Left ventricle myocardium superior (tissue), 1 donor: ENCODE measurements at places on chromosomes 11 and 22. TPM values are rescaled to one million over a fixed set of nuclear protein-coding genes. Genes with fewer than 3 reads are reported as not detected.

DNA sequence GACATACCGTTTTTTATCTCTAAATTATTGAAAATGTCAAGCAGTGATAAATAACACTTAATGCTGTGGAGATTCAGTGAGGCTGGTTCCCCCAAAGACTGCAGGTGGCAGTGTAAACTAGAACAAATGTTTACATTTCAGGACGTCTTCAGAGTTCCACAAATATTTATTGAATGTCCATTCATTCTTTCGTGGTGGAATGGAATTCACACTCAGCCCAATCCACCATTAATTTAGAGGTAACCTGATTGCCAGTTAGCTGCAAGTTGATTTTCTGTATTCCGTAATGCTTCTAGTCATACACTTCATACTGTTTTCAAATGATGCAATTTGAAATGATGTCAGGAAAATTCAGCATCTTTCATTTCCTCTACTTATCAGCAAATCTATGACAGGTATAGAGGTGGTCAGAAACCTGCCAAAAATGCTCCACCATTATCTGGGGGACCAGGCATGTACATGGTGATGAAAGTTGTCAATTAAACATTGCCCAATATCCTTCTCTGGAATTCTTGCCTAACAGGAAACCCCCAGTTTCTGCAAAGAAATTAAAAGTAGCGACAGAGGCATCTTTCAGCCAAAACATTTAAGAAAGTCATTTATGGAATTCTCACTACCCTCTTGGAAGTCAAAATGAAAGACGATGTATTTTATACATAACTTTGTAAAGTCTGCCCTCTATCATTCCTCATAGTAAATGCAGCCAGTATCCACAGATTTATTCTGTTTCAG is 94.3 kb upstream of the BMAL1 start:
- DNase-seq, result no peak

- DNase-seq, result no peak
Measured at GRCh38 chr22:35783943-35784614, 66.4 kb downstream of the APOL5 start.

DNA sequence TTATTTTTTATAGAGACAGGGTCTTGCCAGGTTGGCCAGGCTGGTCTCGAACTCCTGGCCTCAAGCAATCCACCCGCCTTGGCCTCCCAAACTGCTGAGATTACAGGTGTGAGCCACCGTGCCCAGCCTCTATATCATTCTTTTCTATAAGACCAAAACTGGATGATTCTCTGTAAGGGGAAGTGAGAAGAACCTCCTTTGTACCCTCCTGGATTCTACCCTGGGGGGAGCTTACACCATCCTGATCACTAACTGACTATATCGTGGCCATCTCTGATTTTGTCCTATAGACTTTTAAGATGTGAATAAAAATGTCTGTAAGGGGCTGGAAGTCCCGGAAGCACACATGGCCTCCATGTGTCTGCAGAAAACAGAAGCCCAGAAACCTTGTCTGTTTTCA is 9.1 kb downstream of the PIWIL4 start:
- DNase-seq, result no peak

- peak; percentile 91 for DNase-seq
Measured at GRCh38 chr22:37817705-37818408, 5.3 kb upstream of the GALR3 start.

Gene PARVG
- 3.5 TPM for total RNA-seq

DNA sequence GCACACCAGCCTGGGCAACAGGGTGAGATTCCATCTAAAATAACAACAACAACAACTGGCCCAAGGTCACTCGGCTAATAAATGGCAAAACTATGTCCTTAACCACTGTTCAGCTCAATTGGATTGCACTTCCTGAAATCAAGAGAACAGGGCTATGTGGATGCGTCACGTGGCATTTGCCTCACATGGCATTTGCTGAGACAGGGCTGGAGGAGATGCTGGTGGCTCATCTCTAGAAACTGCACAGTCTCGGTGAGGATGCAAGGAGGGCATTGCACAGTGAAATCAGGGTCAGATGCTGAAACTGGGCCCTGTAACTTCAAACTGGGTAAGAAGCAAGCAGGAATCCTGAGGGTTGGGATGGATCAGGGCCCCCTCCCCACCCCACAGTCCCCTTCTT is 171.9 kb downstream of the BUD13 start:
- no peak for DNase-seq

DNA sequence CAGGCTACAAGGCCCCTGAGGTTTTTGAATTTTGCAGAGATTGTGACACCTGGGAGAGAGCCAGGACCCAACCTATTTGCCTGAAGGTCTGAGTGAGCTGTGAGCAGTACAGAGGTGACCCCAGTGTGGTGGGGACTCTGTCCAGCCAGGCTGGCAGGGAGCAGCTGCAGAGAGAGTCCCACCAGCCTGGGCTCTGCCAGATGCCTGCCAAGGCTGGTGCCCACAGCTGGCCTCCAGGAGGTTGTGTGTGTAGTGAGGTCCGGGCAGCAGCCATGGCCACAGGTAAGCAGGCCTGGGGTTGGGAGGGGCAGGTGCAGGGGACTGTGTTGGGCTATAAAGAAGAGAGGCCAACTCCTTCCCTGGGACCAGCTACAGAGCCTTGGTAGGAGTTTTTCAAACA is 144.8 kb downstream of the CRYBB2 start:
- peak; percentile 21 for DNase-seq

Gene LRP4
- total RNA-seq, result 21.9 TPM

- DNase-seq, result no peak
Measured at GRCh38 chr11:7858006-7858405, 61.3 kb upstream of the OR5P2 start.

Gene P2RY6
- 1.5 TPM for total RNA-seq

Gene NNMT
- 26.4 TPM for total RNA-seq

Gene NXPE1
- not detected for total RNA-seq

GRCh38 chr11:111336582-111337256 is 38.4 kb downstream of the POU2AF3 start:
- DNase-seq, result no peak

DNA sequence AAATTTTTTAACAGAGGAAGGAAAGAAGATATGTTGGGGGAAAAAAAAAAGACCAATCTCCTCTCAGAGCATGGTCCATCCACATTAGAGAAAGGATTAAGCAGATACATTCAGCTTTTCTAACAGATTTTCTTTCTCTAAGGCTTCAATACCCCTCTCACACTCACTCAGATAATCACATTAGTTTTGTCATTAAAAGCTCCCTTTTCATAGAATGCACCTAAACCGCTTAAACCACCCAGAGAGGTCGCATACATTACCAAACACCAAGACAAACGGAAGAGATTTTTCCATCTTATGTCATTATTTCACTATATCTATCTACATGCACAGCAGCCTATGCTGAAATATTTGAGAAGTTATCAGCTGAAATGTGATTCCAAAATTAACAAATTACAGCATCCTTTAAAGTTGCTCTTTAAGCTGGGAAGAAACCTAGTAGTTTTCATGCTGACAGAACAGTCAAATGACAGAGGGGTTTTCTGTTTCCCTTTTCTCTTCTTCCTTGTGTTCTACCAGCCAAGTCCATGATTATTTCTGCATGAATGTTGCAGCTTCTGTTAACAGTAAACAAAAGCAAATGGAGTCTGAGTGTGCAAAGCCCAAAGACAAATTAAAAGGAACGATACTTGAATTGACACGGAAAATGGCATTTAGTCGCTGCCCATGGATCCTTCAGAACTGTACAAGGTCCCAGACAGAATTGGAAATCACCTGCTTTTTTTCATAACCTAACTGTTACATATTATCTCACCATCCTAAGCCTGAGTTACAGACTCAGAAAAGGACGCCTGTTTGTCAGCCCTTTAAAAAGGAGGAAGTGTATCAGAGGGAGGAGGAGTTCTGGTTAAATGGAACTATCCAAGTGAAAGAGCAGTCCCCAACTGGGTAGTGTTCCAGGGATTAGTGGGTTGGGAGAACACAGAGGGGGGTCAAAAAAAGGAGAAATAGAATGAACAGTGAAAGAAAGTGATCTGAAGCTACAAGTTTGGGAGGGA is 54.6 kb downstream of the PRCP start:
- DNase-seq, result no peak

- no peak for DNase-seq
Measured at GRCh38 chr11:76723142-76723541, 52.6 kb upstream of the LRRC32 start.

Gene ACTN3
- not detected for total RNA-seq

Gene OTOG
- total RNA-seq, result not detected

DNA sequence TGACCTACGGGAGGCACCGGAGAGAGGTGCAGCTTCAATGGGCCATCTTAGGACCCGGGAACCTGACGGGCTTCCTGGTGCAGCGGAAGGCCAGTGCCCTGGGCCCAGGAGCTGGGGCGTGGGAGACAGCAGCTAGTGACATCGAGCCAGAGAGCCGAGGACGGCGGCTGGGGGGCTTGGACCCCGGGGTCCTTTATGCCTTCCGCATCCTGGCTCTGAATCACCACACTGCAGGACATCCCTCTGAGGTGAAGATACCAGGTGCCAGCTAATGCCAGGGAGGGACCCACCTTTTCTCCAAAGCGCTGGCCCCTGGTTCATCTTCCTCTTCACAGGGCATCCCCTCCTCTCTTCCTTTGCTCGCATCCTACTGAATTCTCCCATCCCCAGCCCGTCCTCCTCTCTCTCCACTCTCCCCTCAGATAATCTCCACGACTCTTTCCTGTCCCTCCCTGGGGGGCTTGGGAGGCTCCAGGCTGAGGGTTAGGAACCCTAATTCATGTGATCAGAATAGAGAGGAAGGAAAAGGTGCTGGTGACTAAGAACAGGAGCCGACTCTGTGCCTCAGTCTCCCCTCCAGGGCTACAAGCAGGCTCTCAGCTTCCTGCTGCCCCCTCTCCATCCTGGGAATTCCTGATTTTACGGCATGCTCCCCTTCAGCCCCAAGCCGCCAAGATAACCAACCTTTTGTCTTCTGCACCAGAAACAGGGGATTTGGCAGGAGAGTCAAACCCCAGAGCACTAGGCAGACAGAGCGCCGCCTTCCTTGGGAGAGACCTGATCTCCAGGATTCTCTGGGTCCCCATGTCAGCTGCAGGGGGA is 8.5 kb downstream of the VSIG10L2 start:
- no peak for DNase-seq

Gene OR5A2
- total RNA-seq, result not detected

Gene CUL5
- total RNA-seq, result 38.3 TPM

- DNase-seq, result peak; percentile 53
Measured at GRCh38 chr11:12161137-12161536, 50.7 kb downstream of the MICAL2 start.

DNA sequence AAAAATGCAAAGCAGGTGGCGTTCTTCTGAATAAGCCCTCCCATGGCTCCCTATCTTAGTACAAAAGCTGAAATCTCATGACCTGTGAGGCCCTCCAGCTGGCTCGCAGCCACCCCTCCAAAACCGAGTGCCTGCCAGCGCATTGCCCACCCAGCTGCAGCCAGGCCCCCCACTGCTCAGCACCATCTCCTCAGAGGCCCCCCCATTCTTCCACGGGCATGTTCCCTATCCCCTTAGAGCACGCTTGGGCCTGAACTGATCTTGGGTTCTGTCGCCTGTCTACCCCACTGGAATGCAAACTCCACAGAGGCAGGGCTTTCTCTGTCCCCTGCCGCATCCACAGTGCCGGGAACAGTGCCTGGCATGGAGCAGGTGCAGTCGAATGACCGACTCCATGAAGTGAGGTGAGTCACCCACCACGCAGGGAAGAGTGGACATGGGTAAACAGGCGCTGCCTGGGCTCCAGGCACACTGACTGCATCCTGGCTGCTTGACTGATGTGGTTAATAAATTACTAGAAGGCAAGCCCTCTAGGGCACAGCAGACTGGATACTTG is 11.3 kb upstream of the EFCAB6 start:
- DNase-seq, result no peak

- no peak for DNase-seq
Measured at GRCh38 chr11:123047947-123048293, 14.0 kb downstream of the HSPA8 start.

DNA sequence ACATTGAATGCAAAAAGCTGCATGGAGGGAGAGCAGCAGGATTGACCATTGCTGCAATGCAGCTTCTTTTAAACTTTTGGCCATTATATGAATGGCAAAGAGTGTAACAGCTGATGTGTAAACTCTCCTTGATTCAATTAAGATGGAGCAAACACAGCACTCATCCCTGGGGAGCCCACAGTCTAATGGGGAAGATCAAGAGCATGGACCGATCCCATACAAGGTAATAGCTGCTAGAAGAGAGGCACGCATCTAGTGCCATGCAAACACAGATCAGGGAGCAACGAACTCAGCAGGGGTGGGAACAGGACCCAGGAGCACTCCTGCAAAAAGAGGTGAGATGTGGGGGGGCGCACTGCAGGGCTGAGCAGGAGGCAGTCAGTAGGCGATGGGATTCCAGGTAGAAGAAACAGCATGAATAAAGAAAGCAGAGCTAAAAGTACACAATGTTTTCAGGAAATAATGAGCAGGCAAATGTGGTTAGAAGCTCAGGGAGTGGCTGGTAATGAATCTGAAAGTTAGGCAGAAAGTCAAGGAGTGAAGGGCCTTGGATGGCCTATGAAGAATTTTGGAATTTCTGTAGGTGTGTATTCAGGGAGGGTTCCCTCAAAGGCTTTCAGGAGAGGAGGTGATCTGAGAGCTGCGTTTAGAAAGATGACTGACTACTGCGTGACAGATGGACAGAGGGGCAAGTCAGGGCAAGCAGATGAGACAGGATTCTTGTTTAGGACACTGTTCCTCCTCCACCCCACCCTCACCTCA is 17.2 kb upstream of the BMAL1 start:
- DNase-seq, result no peak

GRCh38 chr11:119371778-119372182 is 9.7 kb downstream of the USP2 start:
- DNase-seq, result peak; percentile 63

Gene TMEM86A
- total RNA-seq, result 4.5 TPM

Gene NLRP14
- not detected for total RNA-seq

Gene MS4A3
- total RNA-seq, result not detected

DNA sequence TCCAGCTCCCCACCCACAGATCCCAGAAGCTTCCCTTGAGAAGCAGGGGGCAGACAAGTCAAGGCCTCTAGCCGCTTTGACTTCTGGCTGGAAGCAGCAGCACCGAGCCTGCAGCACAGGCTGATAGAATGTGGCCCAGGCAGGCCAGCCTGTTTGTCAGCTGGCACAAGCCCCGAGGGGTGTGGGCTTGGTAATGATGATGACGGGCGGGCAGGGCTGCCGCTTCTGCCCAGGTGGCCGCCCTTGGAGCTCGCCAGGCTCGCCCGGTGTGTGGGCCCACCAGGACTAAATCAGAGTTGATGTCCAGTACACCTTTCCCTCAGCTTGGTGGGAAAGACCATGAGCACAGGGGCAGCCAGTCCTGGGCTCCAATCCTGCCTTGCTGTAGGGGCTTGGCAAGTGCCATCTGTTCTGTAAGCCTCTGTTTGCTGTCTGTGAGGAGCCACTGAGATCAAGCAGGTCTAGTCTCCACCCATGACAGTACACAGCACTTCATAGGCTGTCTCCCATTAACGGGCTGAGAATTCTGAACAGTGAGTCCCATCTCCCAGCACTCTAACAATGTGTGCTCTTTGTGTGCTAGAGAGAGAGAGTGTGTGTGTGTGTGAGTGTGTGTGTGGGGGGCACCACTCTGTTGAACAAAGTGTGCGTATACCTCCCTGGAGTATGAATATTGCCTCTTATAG is 26.8 kb downstream of the MICAL2 start:
- DNase-seq, result no peak

Gene CCDC116
- total RNA-seq, result not detected

Gene MS4A7
- 13.0 TPM for total RNA-seq

- peak; percentile 61 for DNase-seq
Measured at GRCh38 chr22:24807284-24807950, 1.4 kb downstream of the SGSM1 start.

Gene MOGAT2
- total RNA-seq, result 0.17 TPM

GRCh38 chr22:27475548-27475897 is 326.0 kb downstream of the MN1 start:
- DNase-seq, result no peak

- no peak for DNase-seq
Measured at GRCh38 chr22:22167791-22168189, 76.8 kb upstream of the VPREB1 start.
